GOT3 (cell line): ENCODE measurements at places on chromosomes 11 and 22.

DNA sequence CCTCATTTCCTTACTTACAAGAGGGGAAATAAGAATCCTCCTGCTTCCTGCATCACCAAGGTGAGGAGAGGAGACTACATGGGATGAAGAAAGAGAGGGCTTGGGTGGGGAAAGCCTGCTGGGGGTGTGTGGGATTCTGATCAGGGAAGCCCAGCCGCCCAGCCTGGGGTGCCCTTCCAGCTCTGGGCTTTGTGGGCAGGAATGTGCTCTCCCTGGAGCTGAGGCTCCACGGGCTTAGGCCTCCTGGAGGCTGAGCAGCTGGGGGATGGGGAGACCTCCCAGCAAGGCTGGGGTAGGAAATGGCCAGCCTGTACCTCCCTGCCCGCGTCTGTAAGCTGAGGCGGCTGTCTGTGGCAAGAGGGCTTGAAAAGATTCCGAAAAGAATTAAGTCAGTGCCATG, 206.1 kb downstream of the GRIK4 start:
- DNase-seq, result no peak

DNA sequence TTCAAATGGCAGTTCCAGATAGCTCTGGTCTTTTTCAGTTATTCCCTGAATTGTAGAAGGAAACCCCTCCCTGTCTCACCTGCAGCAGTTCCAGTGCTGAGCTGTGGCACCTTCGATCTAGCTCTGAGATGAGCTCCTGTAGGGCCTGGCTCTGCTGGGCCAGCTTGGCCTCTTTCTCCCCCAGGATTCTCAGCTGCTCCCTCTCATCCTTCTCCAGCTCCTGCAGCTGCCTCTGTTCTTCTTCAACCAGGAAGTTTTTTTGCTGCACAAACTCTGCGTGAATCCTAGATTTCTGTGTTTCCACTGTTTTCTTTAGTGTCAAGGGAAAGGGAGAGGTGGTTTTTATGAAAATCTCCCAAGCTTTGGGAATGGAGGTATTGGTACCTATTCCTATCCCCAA, 5.3 kb downstream of the TRIM21 start:
- no peak for DNase-seq

DNA sequence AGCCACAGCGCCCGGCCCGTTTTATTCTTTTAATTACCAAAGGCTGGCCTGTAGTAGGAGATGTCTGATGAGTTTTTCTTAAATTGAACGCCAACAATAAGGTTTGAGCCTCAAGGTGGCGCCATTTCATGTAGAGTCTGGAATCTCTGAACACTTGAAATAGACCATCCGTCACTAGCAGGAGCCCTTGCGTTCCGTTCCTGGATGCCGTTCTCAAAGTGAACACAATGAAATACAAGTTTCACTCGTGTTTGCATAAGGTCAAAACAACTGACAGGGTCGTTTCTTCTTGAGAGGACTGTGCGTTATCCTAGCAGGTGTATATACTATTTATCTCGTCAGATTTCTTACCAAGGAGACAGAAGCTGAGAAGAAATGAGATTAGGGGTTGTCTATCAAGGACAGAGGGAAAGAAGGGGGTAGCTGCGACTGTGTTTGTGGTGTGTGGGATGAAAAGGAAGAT, 18.7 kb upstream of the SCGB1D1 start:
- no peak for DNase-seq

- DNase-seq, result no peak
Measured at GRCh38 chr22:36520423-36520822, 8.5 kb downstream of the EIF3D start.

DNA sequence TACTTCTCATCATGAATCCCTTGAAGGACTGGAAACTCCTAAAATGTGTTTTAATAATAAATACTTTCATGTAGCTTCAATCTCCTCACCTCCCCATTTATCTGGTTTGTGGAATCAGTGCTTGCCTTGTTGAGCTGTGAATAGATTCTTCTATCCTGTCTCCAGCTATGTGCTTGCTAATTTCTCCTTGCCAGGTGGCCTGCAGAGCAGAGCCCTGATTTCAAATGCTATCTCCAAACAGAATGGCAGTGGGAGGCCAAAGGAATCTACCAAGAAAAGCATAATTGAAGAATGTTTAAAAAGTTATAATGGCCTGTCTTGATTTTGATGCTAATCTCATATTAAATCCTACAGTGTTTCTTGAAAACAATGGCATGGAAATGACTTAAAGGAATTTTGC, 309.3 kb upstream of the CHORDC1 start:
- DNase-seq, result no peak

DNA sequence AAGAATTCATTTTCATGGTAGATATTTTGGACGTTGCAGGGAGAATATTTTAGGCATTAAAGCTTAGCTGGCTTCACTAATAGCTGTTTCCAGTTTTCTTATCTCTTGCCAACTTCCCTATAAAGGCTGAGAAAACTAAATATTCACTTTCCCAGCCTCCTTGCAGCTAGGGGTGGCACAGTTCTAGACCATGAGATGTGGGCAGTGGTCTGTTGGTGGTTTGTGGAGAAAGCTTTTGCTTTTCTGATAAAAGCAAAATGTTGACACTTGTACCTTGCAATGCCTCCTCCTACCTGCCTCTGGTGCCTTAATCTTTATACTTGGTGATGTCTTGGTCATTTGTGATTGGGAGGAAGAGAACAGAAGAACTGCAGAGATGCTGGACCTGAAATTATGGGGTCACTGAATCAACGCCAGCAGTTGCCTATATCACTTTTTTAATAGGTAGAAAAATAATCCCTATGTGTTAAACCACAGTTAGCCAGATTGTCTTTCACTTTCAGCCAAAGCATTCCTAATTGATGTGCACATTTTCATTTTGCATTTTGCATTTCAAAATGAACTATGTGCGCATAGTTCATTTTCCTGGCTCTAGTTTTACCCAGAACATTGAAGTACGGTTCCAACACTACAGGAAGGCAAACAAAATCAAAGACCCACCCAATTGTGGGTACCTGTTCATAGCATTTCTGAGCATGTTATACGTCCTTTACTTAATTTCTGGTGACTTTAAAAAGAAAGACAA, 24.9 kb upstream of the ABTB2 start:
- no peak for DNase-seq

DNA sequence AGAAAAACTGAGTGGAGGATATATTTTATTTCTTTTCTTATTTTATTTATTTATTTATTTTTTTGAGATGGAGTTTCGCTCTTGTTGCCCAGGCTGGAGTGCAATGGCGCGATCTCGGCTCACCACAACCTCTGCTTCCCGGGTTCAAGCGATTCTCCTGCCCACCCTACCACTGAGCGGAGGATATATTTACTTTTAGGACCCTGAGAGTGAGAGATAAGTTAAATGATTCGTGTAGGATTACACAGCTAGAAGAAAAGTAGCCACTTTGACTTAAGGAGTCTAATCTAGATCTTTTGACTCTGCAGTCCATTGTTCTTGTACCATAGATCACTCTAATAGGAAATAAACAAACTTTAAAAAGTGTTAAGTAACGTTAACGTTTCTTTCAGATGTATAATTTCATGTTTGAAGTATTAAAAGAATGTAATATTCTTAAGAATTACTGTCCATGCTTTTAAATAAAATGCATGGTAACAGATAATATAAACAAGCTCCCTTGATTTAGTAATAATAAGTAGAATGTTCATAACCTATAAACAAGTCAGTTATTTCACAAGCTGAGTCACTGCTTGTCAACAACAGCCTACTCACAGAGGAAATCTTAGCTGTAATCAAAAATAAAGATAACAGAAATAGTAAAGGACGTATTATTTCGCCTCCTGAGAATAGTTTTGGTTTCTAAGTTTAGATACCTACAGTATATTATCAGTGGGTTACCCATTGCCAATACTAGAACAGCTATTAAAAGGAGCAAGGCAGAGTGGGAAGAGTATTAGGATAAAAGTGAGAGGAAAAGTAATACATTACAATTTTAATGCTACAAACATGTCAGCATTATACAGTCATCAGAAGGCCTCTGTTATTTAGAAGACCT, 18.6 kb downstream of the USP47 start:
- no peak for DNase-seq

- no peak for DNase-seq
Measured at GRCh38 chr11:120170741-120171261, 32.9 kb upstream of the TRIM29 start.

- DNase-seq, result no peak
Measured at GRCh38 chr11:47659276-47659675, 16.9 kb upstream of the MTCH2 start.

DNA sequence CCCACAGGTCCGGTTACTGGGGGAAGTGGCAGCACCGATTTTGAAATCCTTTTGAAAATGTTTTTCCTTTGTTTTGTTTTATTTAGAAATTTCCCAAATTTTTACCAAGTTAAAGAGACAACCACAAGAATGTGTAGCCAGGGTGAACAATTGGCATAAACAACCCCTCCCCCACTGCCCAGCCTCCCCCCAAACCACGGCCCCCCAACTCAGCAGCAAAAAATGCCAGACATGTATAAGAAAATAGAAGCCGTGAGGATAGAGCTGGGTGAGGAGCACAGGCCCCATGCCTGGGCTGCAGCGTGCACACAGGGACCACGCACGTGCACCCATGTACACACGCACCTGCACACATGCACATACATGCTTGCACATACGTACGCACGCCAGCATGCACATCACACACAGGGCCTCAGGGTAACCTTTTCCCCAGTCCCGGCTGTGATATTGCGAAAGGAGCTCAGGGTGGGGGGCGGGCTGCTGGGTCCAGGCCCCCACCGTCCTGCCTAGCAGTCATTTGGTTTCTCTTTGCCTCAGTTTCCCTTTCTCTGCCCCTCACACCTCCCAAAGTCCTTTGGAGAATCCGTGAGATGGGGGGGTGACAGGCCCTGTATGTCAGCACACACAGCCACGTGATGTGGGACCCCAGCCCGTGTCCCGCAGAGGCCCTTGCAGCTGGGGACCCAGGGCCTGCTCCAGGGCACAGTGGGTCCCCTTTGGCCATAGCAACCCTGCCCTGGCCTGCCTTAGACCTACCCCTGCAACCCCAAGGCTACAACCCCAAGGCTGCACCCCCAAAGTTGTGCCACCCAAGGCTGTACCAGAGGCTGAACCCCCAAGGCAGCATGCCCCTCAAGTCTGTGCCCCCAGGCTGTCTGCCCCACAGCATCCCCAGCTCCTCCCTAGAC, 42.9 kb downstream of the IGF2 start:
- no peak for DNase-seq

DNA sequence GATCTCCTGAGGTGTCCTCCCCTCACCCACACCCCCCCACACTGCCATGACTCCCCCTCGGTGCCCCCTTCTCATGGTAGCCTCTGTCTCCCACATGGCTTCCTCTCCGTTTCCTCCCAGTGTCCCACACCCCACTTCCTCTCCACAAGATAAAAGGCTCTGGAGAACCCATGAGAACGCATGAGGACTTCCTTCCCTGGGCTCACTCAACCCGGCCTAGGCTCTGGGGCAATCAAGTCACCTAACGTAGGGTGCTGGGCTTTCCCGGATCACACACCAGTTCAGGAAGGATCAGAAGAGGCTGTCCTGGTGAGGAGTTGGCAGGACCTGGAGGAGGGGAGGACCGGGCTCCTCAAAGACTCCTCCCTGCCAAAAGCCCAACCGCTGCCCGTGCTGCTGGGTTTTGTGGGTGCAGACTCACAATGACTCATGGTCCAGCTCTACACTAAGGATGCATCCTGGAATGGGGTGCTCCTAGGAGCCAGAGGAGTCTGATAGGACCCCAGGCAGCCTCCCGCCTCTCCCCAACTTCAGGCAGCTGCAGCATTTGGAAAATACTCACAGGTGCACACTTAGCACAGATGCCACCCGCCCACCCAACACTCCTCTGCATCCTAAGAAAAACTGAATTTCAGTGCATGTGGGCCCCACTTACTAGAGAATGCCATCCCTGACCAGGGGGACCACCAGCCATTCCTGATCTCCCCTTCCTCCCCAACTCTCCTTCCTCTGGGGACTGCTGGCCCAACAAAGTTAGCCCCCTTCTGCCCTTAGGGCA, 21.0 kb downstream of the SLC22A12 start:
- DNase-seq, result no peak

DNA sequence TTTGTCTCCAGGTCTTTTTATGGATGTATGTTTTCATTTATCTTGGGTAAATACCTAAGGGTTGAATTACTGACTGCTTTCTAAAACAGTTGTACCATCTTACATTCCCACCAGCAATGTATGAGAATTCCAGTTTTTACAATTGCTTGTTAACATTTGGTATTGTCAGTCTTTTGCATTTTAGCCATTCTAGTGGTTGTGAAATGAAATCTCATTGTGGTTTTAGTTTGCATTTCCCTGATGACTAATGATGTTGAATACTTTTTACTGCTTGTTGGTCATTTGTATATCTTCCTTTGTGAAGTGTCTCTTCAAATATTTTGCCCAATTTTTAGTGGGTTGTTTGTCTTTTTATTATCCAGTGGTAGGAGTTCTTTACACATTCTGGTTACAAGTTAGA, 92.8 kb downstream of the ARFGAP2 start:
- no peak for DNase-seq

GRCh38 chr11:64376071-64376470, 17.1 kb downstream of the RPS6KA4 start:
- no peak for DNase-seq
